Vagina (tissue), 2 donors: ENCODE measurements at places on chromosomes 12 and 14.

- no peak for DNase-seq
Measured at GRCh38 chr12:64780132-64780530, 20.9 kb upstream of the GNS start.

- DNase-seq: no peak
Measured at GRCh38 chr12:124700810-124701592, 133.6 kb upstream of the NCOR2 start.

DNA sequence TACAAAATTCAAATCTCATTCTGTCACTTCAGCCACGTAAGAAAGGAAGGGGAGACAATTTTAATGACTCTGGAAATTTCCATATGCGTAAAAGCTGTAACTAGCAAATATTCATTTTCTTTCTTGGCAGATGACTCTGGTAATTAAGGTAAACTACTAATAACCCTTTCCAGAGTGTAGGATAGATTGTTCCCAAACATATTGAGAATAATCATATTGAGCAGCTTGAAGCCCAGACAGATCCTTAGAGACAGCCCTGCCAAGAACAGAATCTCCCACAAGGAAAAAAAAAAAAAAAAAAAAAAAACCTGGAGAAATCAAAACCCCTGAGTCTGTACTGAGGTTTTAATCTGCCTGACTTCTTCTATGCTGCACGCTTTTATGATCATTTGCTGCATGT is 163.6 kb upstream of the TMPO start:
- no peak for DNase-seq

DNA sequence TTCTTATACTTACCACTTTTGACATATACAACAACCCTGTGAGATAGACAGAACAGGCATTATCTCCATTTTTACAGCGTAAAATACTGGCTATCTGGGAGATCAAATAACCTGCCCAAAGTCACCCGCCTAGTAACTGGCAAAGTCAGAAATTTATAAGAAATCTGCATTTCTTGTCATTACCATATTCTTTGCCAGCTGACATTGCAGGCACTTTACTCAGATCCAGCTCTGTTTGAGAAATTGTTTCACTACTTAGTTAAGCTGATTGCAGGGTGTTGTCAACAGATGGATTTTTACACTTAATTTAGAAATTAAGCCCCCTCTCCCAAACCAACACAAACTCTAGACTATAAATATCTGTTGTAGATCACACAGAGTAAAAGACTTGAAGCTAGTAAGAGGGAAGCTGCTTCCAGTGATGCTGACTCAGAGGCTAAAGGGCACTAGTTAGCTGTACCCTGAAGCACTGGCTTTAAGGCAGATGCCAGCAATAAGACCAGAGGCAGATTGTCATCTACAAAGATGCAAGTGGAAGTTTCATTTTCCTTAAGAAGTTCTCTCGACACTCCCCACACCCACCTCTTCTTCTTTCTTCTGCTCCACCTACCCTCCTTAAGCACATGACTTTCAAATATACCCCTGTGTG is 153.1 kb downstream of the ANO6 start:
- DNase-seq: no peak

- no peak for DNase-seq
Measured at GRCh38 chr14:89399157-89399556, 17.9 kb downstream of the FOXN3 start.

GRCh38 chr12:111840807-111841206 is 1.2 kb upstream of the MAPKAPK5 start:
- no peak for DNase-seq

- no peak for DNase-seq
Measured at GRCh38 chr12:50665609-50666008, 98.3 kb upstream of the ATF1 start.

DNA sequence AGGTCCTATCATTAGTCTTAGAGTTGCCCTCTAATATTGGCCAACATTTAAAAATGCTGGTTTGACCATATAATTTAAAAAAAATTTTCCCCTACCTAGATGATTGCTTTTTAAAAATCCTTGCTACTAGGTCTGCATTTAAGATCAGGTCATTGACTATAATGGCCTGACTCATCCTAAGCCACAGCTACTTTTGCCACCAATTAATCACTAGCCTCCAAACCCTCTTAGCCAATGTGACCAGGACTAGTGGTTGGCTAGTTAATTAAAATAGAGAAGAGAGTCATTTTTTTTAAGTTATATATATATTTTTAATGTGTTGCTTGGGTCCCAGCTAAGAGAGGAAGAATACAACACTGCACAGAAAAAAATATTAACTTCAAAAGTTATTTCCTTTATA is 57.5 kb downstream of the SOS2 start:
- no peak for DNase-seq

DNA sequence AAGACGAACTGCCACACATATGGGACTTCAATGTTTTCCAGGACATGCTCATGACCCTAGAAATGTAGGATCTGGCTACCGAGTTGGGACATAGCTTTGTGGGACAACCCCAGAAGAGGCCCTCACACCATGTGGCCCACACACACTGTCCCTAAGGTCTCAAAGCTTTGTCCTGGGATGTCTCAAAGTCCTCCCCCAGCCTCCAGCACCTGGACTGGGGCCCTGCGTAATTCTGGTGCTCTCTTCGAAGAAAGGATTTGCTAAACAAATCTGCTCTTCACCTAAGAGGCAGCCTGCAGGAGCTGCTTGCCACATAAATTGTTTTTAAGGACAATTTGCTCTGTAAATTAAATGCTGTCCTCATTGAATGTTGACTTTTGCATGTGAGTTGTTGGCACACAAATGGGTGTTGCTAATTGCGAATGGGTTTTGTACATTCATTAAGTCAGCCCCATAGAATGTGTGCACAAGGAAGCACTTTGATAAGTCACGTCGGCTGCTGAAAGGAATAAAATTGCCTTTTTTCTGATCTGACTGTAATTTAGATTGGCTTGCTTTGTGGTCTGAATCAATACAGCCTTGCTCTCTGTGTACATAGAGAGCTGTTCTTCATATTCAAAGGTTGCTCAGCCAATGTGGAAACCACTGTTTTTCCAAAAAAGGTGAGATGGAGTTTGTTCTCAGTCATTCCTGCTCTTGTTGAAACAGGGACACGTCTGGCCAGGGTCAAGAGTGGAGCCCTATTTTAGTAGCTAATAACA is 161.6 kb upstream of the PWP1 start:
- DNase-seq: no peak
